ENCODE measurements at places on chromosomes 7 and 10. TPM values are rescaled to one million over a fixed set of nuclear protein-coding genes. Genes with fewer than 3 reads are reported as not detected.

- DNase-seq: no peak
Measured at GRCh38 chr10:70575874-70576802, 26.4 kb downstream of the PRF1 start.

DNA sequence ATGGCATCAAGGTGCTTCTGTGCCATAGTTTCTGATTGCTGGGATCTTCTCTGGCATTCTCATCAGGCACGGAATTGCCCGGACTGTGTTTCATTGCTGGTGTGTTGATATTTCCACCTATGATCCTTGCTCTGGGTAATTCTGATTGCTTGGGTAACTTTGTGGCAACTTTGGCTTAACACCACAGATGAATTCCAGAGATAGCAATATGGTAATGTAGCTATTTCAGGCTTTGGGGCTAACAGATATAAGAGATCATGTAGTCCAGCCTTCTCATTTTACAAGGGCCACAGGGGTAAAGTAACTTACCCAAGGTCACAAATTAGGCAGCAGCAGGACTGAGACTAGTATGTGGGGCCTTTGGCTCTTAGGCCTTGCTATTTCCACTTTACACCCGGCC is 53.9 kb upstream of the PLPP4 start:
- no peak for DNase-seq

- DNase-seq: no peak
Measured at GRCh38 chr10:84727398-84727797, 399.0 kb downstream of the CCSER2 start.

DNA sequence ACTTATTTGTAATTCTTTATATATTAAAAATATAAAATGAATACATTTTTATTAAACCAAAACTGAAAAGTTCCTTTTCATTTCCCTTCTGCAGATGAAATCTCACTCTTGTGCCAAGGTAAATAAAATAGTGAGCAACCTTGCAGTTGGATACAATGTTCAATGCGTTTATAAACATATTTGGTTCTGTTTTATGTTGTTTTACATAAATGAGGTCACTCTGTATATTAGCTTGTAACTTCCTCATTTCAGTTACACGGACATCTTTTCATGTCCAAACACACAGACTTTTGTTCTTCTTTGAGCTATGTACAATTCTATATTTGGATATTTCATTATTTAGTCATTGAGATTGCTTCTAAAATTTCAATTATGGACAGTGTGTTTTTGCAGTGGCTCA is 107.7 kb downstream of the BBS9 start:
- no peak for DNase-seq

GRCh38 chr7:155584763-155585531 is 38.6 kb upstream of the CNPY1 start:
- DNase-seq: peak; percentile 63

GRCh38 chr7:140982508-140982907 is 32.2 kb downstream of the MRPS33 start:
- DNase-seq: no peak

- DNase-seq: peak; percentile 71
Measured at GRCh38 chr10:87817609-87818504, at the start of gene ATAD1. ATAD1 (minus strand) TSS chr10:87818226; CDS start chr10:87814599, 3,627 bp downstream.

DNA sequence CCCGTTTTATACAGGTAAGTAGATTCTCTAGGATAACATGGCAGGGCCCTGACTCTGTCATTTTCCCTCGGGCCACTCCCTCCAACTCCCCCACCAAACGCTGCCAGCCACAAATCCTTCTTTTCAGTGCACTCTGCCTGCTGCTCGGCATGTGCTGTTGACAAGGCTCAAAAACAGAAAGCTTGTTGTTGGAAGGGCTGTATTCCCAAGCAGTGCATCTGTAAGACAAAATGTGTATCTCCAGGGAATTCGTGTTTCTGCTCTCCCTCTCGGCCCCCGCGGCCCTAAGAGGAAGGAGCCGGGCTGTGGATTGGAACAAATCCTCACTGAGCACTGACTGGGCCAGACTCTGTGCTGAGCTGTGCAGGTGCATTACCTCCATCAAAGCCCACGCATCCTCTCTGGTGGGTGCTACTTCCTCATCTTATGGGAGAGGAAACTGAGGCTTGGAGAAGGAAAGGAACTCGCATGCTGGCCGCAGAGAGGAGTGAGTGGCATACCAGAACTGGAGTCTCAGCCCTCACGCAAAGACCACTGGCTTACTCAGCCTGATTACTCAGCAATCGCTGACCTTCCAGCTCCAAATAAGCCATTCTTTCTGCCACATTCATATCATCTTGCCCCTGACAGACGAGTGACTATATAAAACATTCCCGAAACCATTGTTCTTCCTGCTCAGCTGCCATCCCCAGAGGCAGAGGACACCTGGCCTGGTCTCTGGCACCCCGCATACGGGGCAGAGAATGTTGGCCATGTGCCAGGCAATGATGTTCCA is 33.5 kb upstream of the ENO4 start:
- no peak for DNase-seq

DNA sequence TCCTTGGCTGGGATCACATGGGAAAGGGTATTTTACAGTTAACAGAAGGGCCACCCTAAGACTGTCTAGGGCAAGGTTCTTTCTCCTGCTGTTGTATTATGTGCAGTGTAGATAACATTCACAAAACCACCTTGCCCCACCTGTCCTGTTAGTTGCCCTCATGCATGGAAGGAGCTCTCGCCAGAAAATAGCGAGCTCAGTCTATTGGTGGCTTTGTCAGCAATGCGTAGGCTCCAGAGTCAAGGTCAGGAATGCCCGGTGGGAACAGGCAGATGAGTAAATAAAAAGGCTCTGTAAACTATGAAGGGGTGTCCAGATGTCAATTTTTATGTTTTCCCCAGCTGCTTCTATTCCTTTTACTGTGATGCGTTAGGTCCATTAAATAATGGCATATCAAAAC is 107.1 kb upstream of the WDR11 start:
- no peak for DNase-seq

DNA sequence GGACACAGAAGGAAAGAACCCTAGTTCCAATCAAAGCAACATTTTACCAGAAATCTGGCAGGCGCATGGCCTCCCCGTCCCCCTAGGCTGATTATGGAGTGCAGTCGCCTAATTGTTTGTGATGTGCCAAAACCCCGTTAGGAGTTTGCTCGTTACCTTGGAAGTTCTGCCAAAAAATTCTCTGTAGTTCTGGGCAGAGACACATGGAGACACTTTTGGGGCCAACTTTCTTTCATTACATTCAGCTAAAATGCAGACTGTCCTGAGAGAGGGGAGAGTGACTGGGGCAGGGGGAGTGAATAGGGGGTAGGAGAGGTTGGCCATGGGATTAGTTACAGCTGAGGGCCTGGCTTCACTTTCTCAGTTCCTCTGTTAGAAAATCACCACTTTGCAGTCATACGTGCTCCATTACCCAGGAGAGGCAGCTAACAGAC is 158.0 kb upstream of the NPVF start:
- DNase-seq: no peak

The PTN gene
- 10.1 TPM for total RNA-seq

The GPR26 gene
- total RNA-seq: not detected

The CNNM1 gene
- total RNA-seq: 3.6 TPM

The MOGAT3 gene
- total RNA-seq: not detected

The GRB10 gene
- 14.4 TPM for total RNA-seq

The GIMAP4 gene
- total RNA-seq: 17.9 TPM

The NEUROG3 gene
- total RNA-seq: not detected
